ENCODE measurements at places on chromosomes 2 and 18. TPM values are rescaled to one million over a fixed set of nuclear protein-coding genes. Genes with fewer than 3 reads are reported as not detected.

The TM4SF20 gene
- polyA plus RNA-seq, result 0.05 TPM

The CHRNG gene
- 0.81 TPM for polyA plus RNA-seq

The KLHL41 gene
- 1.2 TPM for polyA plus RNA-seq

DNA sequence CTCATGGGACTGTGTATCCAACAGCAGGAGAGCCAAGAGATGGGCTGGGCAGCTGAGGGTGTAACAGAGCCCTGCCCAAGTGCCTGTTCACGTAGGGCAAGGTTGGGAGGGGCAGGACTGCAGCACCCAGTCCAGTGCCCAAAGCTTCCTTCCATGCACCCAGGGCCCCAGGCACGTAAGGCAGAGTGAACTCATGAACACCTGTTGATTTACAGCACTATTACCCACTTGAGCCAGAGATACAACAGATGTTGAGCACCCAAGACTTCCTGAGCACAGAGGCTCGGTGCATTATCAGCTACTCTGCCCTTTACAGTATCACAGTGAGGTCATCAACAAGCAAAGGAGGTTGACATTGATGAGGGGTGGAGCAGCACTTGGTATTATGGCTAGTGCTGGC lies 50.2 kb upstream of the FHL2 start:
- DNase-seq, result no peak

DNA sequence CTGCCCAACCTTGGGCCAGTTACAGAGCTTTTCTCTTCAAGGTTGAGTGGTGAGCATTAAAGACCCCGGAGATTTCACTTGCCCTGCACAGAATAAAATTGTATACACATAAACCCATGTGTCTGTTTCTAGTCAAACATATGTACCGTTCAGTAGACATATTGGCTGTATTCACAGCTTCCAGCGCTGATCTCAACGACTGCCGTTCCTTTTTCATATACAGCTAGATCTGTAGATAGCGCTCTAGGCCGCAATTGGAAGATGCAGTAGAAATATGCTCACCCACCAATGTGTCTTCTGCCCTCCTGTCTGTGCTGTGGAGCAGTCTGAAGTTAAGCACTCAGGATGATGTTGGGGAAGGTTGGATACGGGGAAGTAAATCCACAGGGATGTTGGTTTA lies 317.7 kb downstream of the SETBP1 start:
- no peak for DNase-seq

DNA sequence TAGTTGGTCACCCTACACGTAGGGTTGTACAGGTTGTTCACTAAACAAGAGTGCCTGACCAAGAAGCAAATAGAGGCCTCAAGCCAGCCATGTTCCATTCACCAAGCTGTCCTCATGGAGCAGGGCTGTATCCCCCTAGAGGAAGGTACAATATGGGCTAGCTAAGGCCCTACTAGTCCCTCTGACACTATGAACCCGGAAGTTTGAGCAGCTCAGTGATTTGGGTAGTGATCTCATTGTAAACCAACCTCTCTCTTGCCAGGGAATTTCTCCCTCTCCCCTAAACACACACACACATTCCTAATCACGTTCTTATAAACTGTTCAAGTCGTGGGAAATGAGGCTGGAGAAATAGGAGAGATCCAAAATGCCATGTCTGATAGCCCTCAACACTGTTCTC lies 6.7 kb upstream of the CYS1 start:
- DNase-seq, result no peak

- no peak for DNase-seq
Measured at GRCh38 chr18:49993299-49993698, 180.0 kb upstream of the ACAA2 start.

The SERPINB2 gene
- 0.14 TPM for polyA plus RNA-seq
